Hepatocyte (in vitro differentiated cells): ENCODE measurements at places on chromosomes 4 and X.

DNA sequence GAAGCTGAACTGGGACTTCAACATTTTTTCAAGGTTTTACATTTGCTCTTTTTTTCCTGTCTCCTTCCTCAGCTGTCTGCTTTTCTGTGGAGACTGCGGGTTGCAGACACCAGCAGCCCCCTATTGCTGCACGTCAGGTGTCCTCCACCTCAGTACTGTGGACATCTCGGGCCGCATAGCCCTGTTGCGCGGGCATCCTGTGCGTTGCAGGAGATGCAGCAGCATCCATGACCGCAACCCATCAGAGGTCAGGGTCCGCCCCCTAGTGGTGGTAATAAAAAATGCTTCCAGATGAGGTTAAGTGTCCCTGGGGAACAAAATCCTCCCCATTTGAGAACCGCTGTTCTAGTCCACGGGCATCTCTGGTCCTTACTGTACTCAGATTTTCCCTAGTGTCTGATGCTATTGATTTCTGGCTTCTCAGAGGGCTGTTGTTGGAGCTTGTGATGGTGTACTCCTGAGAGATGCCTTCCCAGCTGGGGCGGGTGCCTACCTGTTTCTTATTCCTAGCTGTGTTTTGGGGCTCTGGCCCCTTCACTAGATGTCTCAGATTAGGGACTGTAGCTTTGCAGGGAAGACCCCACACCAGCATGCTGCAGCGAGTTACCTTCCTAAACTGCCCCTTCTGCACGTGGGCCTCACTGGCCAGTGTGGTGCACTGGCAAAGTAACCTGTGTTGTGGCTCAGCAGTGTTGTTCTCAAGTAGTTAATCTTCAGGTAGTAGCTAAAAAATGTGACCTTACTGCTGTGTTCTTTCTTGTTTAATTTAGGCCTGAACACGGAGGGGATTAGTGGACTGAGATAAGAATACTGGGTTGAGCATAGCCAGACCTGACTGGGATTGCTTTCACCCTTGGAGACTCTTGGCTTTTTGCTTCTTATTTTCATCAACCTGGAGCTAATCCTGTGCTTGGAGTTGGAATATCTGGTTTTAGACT is 28.2 kb downstream of the NSD2 start:
- DNase-seq = peak; percentile 88

DNA sequence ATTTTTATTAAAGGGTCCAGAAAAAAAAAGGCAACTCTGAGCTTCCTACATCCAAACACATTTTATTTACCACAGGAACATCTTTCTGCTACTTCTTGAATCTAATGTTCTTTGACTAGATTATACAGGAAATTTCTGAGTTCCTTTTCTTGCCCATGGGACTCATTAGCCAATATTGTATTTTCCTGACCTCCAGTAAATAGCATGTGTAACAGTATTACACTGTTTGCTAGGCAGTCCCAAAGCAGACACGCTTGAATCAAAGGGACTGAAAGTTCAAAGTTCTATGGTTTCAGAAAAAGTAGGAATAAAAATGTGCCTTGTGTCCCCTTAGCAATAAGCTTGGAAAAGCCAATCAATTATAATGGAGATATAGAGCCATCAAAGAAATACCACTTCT is 57.4 kb downstream of the MOSPD2 start:
- no peak for DNase-seq

DNA sequence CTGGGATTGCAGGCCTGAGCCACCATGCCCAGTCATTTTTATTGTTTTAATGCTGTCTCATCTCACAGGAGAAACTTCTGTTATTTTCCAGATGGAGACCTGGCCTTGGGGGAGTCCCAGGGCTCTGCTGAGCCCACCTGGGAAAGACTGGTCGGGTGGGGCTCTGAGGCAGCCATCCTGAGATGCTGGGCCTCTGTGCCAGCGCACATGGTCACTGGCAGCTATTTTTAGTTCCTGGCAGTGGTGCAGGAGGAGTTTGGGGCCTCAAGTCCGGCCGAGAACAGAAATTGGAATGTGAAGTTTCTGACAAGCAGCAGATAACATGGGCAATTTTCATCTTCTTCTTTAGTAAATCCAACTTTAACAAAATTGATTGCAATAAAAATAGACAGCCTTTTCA is 44.5 kb downstream of the SORCS2 start:
- no peak for DNase-seq

GRCh38 chr4:17093481-17093880 is 195.0 kb upstream of the LDB2 start:
- DNase-seq = no peak

DNA sequence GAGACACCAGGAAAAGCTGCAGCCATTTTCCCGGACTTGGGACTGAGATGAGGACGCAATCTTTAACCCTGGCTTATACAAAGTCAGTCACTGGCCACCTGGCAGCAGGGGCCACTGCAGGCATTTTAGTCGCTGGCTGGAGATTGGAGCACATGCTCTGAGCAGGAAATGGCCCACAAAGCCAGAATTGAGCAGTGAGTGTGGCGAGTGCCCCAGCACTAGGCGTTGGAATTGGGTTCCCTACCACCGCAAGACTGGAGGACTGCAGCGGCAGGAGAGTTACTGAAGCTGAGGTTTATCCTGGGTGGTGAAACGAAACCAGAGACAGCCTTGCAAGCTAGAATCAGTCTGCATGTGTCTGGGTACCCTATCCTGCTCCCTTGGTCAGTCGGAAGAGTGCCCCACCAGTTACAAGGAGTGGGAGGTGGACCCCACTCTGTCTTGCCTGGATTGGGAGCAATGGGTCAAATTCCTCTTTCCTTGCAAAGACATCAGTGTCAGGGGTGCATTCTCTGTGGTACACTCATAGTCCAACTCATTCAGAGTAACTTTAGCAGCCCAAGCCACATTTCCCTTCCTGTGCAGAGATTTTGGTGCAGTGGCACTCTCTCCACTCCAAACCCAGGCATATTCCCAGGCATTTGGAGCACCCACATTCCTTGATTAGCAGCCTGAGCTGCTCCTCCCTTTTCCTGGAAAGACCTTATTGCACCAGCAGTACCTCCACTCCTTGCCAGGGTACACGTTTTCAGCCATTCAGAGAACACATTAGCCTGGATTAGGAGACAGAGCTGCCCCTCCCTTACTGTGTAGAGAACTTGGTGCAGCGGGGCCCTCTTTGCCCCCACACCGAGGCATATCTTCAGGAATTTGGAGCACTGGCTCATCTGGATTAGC is 36.7 kb upstream of the PLK4 start:
- DNase-seq = no peak

GRCh38 chr4:54793856-54794422 is 136.2 kb downstream of the KIT start:
- no peak for DNase-seq

- no peak for DNase-seq
These were observed 218.1 kb downstream of the TLL1 start for GRCh38 chr4:166091146-166091545.

GRCh38 chr4:99633772-99634171 is 23.9 kb downstream of the C4orf54 start:
- no peak for DNase-seq

DNA sequence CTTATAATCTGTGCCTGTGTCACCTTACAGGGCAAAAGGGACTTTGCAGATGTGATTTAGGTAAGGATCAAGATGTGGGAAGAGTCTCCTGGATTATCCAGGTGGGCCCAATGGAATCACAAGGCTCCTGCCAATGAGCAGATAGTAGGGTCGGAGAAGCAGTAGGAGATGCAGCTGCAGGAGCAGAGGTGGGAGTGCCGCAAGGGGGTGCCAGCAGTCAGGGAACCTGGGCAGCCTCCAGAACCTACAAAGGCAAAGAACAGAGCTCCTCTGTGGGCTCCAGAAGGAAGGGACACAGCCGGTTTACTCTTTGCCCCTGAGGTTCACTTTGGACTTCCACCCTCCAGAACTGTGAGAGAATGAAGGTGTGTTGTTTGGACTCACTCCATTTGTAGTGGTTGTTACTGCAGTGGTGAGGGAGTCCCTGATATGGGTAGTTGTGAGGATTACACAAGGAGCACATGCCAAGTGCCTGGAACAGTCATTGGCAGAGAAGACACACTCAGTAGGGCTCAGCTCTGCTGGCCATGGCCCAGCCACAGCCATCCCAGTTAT is 318.5 kb downstream of the EVC2 start:
- DNase-seq = no peak

DNA sequence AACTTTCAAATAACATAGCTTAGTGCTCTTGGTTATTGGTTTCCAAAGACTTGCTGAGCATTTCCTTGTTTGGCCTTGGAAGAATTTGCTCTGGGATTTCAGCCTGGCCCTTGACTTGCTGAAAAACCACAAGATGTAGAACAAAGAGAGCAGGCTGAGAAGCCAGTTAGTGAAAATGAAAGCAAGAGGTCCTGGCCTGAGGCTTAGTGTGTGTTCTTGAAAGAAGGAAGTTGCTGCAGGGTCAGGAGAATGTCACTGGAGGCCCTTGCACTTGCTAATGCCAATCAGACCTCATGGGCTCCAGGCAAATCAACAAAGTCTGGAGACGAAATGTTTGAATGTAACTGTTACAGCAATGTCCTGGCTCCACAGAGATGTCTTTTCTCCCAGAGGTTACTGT is 79.4 kb downstream of the SYNPO2 start:
- DNase-seq = peak; percentile 51

- no peak for DNase-seq
These were observed 13.7 kb upstream of the RASGEF1B start for GRCh38 chr4:81485310-81485980.

DNA sequence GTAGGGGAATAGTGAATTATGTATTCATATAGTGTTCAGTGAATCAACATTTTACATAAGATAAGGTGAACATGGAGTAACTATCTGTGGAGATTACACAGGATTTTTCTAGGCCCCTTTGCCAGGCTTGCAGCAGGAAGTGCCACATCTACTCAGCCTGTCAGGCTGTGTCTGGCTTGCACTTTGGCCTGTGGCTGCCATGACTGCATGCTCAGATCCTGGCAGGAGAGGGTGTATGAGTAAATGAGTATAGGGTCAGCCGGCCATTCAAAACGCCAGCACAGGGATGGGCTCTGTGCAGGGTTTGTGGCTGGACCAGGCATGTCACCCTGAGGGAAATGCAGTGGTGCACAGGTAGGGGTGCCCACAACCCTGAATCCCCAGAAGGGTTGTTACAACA is 51.9 kb downstream of the UBQLN2 start:
- DNase-seq = peak; percentile 9

DNA sequence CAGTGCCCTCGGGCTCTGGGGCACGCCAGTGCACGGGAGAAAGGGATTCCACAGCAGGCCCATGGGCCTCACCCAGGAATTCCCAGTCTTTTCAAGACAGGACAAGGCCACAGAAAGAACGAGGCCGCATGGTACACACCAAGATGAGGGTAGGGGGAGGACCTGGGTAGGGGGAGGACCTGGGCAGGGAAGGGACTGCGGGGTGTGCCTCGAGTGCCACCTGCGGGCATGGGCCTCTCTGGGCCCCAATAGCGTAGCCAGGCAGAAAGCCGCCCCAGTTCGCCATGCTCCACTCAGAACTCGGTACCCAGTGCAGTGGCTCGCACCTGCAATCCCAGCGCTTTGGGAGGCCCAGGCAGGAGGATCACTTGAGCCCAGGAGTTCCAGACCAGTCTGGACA is 14.0 kb upstream of the DUSP9 start:
- DNase-seq = no peak

DNA sequence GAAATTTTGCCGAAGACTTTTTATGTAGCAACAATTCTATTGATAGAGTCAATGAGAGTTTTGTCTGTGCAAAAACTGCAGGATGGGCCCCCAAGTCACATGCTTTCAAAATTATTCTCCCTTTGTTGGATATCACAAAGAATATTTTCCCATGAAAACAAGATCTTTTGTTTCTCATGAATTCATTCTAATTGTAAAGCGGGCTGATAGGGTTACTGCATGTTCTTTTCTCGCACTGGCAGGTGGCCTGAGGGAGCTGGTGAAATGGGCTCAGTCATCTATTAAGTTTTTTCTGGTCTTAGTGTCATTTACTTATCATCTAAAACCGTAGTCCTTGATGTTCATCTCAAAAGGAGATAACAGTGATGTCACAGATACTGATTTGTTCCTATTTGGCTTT is 44.2 kb downstream of the MID1IP1 start:
- no peak for DNase-seq

- DNase-seq = no peak
These were observed 574.5 kb upstream of the SLIT2 start for GRCh38 chr4:19677211-19677610.

- no peak for DNase-seq
These were observed 189.1 kb downstream of the AFAP1 start for GRCh38 chr4:7750523-7750922.

- DNase-seq = no peak
These were observed 104.2 kb upstream of the TLR2 start for GRCh38 chr4:153579872-153580271.

- DNase-seq = no peak
These were observed 261.1 kb downstream of the SNCA start for GRCh38 chr4:89575840-89576239.

GRCh38 chr4:137274404-137274803 is 257.9 kb downstream of the PCDH18 start:
- DNase-seq = peak; percentile 6
